ENCODE measurements at places on chromosomes 11 and 22.

DNA sequence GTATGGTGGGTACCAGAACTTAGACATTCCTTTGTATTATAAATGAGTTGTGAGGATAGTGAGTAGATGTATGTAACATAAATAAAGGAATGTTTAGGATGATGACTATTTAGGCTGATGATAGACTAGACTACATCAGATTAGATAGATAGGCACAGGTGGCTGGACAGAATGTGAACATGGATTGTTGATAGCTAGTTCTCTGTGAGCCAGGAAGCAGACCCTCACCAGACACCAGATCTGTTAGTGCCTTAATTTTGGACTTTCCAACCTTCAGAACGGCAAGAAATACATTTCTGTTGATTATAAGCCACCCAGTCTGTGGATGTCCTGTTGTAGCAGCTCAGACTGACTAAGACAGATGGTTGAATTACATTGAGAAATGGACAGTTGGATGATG is 99.4 kb downstream of the SWAP70 start:
- no peak for DNase-seq

DNA sequence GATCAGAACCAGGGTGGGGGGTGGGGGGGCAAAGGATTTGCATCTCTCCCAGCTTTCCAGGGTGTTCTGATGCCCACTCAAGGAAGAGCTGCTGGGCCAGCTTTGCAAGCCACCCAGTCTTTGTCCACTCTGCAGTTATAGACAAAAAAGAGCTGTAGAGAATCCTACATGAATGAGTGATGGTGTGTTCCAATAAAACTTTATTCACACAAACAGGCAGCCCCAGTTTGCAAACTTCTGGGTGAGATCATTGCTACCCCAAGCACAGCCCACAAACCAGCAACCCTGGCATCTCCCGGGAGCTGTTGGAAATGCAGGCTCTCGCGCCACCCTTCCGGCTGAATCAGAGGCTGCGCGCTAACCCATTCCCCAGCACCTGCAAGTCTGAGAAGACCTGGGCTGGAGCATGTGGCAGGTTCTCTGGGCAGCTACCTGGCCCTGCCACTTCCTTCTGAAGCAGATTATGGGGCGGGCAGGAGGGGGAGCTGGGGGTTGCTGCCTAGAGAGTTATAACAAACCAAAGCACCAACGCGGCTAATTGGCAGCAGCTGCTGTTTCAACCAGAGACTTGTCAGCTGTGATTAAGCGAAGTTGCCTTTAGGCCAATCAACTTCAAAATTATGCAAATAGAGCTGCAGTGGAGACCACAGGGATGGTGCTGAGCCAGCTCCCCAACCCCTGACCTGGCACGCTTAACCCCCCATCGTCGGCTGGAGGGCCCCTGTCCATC is 3.8 kb upstream of the SHISAL1 start:
- DNase-seq, result peak; percentile 29

GRCh38 chr11:36885154-36885553 is 287.1 kb upstream of the RAG2 start:
- no peak for DNase-seq

- DNase-seq, result no peak
These were observed 1.8 kb upstream of the NCF4 start for GRCh38 chr22:36858966-36859365.

DNA sequence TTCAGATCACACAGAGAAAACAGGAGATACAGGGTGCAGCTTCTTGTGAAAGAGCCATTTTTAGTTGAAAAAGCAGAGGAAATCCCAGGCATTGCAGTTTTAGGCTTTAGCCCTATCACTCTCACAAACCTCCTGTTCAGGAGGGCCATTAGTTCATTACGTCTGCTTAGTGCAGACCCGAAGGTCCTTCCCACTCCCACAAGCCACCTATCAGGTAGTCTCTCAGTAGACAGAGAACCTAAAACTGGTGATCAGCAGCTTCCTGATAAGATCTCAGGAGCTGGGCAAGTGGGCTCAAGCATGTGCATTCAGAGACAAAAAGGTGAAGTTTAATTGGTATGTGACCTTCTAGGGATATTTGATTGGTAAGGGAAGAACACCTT is 4.3 kb downstream of the GLYAT start:
- DNase-seq, result no peak

DNA sequence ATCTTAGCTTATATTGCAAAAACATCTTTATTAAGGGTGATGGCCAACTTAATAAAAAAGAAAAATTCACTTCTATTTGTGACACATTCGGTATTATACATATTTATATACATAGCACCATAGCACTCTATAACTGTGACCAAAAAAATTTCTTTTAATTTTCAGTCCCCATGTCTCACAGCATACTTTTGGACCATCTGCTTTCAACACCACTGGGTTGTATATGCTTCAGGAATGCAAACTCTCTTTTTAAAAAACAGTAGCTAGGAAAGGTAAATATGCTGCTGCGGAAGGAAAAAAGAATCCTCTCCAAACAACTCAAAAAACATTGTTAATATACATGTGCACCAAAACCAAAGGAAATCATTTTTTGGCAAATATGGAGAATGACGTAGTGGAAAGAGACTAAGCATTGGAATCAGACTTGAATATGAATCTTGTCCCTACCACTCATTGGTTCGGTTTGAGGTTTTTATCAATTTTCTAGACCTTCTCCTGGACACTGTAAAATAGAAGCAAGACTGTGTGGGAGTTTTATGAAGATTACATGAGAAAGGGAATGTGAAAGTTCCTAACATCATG is 227.9 kb downstream of the BLID start:
- no peak for DNase-seq

GRCh38 chr22:27509132-27509920 is 292.2 kb downstream of the MN1 start:
- no peak for DNase-seq

- peak; percentile 77 for DNase-seq
These were observed 15.3 kb upstream of the RASL10A start for GRCh38 chr22:29330753-29331152.

DNA sequence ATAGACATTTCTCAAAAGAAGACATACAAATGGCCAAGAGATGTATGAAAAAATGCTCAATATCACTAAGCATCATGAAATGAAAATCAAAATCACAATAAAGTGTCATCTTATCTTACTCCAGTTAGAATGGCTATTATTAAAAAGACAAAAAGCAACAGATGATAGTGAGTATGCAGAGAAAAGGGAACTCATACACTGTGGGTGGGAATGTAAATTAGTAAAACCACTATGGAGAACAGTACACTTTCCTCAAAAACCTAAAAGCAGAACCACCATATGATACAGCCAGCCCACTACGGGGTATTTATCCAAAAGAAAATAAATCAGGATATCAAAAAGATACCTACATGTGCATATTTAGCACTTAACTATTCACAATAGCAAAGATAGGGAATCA is 700.0 kb upstream of the ANO5 start:
- DNase-seq, result no peak

DNA sequence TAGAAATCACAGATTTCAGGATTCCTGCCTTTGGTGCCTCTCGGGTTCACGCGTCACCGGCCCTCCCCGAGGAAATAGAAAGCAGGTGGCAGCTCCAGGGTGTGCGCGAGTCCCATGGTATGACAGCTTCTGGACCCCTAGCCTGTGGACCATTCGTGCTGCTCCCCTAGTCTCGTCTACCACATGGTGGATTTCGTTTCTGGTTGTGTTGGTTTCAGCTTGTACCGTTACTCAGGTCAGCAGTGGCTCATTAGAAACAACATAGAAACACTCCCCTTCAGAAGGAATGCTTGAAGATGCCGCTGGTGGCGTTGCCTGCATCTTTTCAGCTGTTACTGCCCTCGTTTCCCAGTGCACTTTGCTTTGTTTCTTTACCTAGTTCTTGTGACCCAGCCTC is 700 bp downstream of the TTC17 start:
- DNase-seq, result peak; percentile 29

DNA sequence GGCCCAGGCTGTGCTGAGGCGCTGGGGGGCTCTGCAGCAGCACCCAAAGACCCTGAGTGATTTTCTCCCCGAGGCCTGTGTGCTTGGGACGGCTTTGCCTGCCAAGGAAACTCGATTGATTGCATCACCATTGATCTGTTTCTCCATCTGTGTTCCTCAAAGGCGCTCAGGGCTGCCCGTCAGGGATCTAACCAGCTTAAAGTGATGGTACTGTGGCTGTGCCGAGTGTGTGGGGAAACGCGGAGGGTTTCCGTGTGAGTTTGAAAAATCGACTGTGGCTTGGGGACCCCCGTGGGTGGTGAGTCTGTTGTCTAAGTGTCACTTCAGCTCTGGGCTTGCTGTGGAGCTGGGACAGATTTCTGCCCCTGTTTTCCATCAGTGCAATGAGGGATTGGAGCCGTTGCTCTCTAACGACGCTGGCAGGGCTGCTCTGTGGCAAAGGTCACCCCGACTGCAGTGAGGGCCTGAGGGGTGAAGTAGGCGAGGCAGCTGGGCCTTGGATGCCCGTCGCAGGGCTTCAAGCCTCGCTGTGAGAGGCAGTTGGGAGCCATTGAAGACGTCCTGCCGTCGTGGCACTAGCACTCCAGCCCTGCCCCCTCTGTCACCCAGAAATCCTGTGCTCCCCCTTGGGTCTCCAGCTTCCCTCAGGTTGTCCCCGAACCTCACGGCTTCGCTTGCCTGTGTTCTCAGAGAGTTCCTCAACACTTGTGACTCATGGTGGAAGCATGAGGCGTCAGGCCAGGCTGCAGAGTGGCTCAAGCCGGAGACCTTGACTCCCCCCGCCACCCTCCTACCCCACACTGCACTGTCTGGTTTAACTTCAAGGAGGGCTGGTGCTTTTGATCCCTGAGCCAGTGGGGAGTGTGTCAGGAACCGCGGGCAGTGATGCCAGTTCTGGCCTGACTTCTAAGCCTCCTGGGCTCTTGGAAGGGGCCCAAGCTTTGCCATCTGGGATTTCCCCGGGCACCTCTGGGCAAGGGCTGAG is 21.8 kb downstream of the CACNA1I start:
- no peak for DNase-seq

- DNase-seq, result no peak
These were observed 7.4 kb downstream of the MMP7 start for GRCh38 chr11:102523189-102523570.

DNA sequence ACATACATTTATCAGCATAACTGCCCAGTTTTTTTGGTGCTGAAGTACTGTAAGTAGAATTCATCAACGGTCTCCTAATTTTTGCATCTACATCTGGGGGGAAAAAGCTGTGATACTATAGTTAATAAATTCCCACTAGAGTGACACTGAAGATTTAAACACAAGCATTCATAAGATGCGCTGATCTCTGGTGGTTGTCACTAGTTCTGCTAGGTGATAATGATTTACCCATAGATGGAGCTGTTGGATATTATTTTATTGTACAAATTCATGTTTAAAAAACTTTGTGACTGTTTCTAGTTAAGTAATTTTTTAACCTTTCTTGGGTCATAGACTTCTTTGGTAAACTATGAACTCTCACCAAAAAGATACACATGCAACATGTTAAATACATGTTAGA is 106.6 kb downstream of the EMSY start:
- DNase-seq, result no peak

- no peak for DNase-seq
These were observed 13.2 kb downstream of the RAC2 start for GRCh38 chr22:37230673-37231405.

DNA sequence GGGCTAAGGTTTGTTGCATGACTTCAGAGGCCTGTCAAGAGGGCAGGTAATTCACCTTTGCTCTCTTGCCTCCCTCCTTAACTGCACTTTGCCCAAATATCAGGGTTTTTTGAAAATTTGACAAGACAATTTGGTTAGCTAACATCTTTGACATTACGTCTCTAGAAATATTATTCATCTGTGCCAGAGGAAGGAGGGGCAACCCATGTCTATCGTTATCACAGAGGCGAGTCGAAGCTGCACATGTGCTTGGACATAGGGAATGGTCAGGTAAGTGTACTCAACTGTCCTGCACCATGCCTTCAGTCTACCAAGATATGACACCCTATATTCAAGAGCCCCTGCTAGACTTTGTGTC is 3.7 kb downstream of the AKIP1 start:
- DNase-seq, result no peak

DNA sequence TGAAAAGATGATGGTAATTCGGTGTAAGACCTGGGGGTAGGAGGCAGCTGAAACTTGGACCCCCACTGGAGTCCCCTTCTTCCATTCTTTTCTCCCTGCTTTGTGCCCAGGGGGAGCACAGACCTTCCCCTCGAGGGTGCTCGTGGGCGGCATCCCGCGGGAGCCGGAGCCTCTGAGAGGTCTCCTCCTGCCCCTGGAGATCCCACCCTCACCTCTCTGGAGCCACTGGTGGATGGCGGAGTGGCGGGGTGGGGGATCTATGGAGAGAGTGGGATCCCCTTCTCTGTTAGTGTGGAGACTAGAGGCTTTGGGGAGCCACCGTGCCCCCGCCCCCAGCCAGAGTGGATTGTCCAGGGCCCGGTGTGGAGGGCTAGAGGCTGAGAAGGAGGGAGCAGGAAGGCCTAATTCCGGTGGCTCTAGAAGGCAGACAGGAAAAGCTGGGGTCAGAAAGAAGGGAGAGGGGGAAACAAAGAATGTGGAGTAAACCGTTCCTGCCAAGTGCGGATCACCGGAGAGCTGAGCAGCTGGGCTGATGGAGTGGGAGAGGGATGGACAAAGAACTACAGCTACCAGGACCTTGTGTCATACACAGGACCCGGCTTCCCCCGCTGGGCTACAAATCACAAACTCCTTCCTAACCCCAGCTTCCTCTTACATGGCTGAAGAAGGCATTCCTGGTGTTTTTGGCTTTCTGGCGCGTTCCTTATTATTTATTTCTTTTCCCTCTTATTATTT is 41.9 kb downstream of the KCNJ1 start:
- peak; percentile 50 for DNase-seq

- peak; percentile 48 for DNase-seq
These were observed 26.5 kb downstream of the ARHGEF17 start for GRCh38 chr11:73334384-73335203.

- no peak for DNase-seq
These were observed 29.7 kb upstream of the VWA5A start for GRCh38 chr11:124085583-124085982.

DNA sequence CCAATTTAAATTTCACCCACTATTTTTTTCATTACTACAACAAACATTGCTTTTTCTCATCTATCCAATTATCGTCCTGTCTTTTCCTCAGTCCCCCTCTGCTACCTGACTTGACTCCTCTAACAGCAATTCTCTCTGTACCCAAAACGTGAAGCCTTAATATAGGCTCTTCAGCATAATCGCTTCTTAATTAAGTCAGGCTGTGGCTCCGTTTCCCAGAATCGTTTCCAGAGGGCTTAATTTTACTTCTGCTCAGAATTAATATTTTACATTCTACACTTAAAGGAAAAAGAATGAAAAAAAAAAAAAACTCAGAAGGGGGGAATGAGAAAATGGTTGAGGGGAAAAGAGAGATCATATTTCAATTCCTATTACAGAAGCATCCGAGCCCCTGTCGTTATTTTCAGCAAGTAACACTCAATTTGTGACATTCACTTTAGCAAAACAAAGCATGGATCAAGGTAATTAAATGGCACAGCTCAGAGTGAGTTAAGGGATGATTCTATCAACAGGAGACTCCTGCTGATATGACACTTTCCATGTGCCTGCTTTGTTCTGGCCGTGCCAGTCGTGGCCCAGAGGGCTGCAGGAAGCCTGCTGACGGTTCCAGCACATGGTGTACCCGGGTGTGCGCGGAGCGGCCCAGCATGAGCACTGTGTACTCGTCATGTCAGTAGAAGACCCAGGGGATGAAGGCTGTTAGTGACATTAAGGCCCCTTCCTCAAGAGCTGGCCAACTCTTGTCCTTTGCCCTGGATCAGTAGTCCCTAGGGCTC is 272.5 kb downstream of the NTM start:
- DNase-seq, result no peak
